Spinal cord (tissue), 10 donors: ENCODE measurements at places on chromosomes 6 and 20.

DNA sequence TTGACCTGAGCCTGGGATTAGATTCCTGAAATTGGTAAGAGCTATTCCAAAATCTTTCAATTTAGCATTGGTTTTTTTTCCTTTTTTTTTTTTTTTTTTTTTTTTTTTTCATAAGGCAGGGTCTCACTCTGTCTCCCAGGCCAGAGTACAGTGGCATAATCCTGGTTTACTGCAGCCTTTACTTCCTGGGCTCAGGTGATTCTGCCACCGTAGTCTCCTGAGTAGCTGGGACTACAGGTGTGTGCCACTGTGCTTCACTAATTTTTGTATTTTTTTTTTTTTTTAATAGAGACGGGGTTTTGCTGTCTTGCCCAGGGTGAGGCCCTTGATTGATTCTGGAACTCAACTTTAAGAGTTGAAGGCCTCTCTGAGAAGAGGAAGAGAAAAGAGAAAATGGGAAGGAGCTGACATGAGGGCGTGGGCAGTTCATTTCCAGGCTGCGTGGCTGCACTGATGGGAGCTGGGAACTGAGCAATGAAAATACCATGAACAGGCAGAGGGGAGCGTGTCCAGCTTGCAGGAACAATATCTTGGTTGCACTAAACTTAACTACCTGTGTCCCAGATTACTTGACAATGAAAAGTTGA, 24.6 kb downstream of the KDM1B start:
- H3K4me3 ChIP-seq = no peak overlapping the region
- DNase-seq = no peak
- no peaks in the 10 kb centered on the region for H3K27me3 ChIP-seq
- no peaks in the 10 kb centered on the region for H3K4me1 ChIP-seq
- H3K36me3 ChIP-seq = peaks cover 4% of the 10 kb centered on the region
- no peak overlapping the region for H3K27ac ChIP-seq

- no peaks in the 10 kb centered on the region for H3K4me1 ChIP-seq
- no peak overlapping the region for H3K4me3 ChIP-seq
- no peak overlapping the region for H3K27ac ChIP-seq
- H3K27me3 ChIP-seq = no peaks in the 10 kb centered on the region
- DNase-seq = no peak
These were observed 117.5 kb downstream of the KCNQ5 start for GRCh38 chr6:72739368-72739779.

DNA sequence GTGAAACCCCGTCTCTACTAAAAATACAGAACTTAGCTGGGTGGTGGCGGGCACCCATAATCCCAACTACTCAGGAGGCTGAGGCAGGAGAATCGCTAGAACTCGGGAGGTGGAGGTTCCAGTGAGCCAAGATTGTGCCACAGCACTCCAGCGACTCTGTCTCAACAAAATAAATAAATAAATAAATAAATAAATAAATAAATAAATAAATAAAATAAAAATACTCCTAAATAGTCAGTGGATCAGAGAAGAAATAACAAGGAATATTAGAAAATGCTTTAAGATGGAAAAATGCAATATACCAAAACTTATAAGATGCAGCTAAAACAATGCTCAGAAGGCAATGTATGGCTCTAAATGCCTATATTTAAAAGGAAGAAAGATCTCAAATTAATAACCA, 39.0 kb upstream of the SASH1 start:
- DNase-seq = no peak
- H3K4me1 ChIP-seq = no peaks in the 10 kb centered on the region
- no peak overlapping the region for H3K27ac ChIP-seq
- H3K4me3 ChIP-seq = no peak overlapping the region

DNA sequence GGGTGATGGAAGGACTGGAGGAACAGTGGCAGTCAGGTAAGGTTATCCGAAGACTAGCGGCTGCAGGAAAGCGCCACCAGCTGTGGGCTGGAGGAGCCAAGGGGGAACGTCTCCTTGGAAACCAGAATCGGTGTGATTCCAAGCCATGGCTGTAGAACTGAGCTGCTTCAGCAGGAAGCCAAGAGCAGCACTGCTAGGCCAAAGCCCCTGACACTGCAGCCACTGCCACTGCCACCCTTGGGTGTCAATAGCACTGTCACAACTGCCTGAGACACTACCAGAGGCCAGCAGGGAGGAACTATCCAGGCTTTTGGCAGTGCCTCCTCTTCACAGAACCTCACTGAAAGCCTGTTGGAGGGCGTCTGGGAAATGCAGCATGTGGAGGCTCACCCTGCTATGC, 289.6 kb upstream of the SUPT3H start:
- H3K27ac ChIP-seq = no peak overlapping the region
- no peak for DNase-seq
- no peak overlapping the region for H3K4me3 ChIP-seq
- H3K36me3 ChIP-seq = no peaks in the 10 kb centered on the region

DNA sequence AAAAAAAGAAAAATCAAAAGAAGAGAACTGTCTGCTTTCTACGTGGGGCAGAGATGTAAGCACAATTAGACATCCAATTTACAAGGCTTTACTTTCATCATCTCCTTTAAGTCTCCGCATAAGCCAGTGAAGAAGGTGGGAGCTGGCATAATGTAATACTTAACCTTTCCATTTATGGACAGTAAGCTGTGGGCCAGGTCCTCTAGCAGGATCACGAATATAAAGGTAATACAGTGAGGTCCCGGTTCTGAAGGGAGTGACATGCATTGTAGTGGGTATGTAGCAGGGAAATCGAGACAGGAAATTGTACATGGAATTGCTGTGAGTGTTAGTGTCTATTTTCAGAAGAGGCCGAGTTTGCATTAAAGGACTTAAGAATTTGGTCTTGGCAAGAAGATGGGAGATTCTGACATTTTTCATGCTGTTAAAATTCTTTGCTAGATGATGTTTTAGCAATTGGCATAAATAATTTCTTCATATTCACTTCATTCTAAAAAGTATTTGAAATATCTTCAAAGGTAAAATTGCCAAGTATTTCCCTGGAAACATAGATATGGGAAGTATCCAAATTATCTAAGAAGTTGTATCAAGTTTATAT, 20.4 kb upstream of the POPDC3 start:
- DNase-seq = no peak
- no peaks in the 10 kb centered on the region for H3K27me3 ChIP-seq
- H3K4me3 ChIP-seq = no peak overlapping the region
- H3K36me3 ChIP-seq = no peaks in the 10 kb centered on the region

- H3K4me1 ChIP-seq = no peaks in the 10 kb centered on the region
These were observed 102.5 kb downstream of the CD24 start for GRCh38 chr6:106872049-106872448.

DNA sequence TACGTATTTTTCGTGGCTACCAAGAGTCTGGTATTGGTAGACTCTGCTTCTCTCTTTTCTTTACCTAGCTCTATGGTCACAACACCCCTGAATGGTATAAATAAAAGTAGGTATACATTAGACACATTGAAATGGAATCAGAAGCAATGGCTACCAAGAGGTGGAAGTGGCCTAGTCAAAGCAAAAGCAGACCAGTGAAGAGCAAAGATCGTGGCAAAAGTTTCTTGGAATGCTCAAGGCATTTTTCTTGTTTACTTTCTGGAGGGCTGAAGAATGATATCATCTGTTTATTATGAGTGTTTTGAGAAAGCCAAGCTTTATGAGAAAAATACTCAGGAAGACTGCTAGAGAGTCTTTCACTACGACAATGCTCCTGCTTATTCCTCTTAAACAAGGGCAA, 28.6 kb upstream of the MOCS1 start:
- no peaks in the 10 kb centered on the region for H3K27me3 ChIP-seq
- no peak overlapping the region for H3K4me3 ChIP-seq
- H3K27ac ChIP-seq = no peak overlapping the region
- H3K36me3 ChIP-seq = no peaks in the 10 kb centered on the region
- no peaks in the 10 kb centered on the region for H3K4me1 ChIP-seq

GRCh38 chr6:21295506-21296240, 297.9 kb upstream of the SOX4 start:
- no peaks in the 10 kb centered on the region for H3K36me3 ChIP-seq
- DNase-seq = no peak
- H3K27me3 ChIP-seq = no peaks in the 10 kb centered on the region
- no peaks in the 10 kb centered on the region for H3K4me1 ChIP-seq
- no peak overlapping the region for H3K27ac ChIP-seq

GRCh38 chr6:34536251-34536958, 19.7 kb downstream of the SPDEF start:
- H3K27me3 ChIP-seq = no peaks in the 10 kb centered on the region

DNA sequence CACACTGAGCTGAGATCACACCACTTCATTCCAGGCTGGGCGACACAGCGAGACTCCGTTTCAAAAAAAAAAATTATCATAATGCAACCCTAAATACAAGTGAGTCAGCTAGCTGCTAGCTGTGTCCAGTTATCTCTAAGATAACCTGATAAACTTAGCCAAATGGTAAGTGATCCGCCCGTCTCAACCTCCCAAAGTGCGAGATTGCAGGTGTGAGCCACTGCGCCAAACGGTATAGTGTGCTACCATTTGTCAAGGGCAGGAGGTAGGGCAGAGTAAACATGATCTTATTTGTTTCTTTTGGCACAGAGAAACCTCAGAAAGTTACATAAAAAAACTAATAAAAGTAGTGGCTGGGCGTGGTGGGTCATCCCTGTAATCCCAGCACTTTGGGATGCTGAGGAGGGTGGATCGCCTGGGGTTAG, 4.7 kb upstream of the C6orf132 start:
- H3K27ac ChIP-seq = no peak overlapping the region
- no peak overlapping the region for H3K4me3 ChIP-seq
- no peaks in the 10 kb centered on the region for H3K36me3 ChIP-seq
- H3K4me1 ChIP-seq = peaks cover 7% of the 10 kb centered on the region
- DNase-seq = no peak

- H3K27me3 ChIP-seq = no peaks in the 10 kb centered on the region
- no peak overlapping the region for H3K4me3 ChIP-seq
- no peak overlapping the region for H3K27ac ChIP-seq
- no peak for DNase-seq
These were observed 23.6 kb upstream of the THEMIS start for GRCh38 chr6:127924440-127924839.

GRCh38 chr6:95517568-95517967, 59.8 kb upstream of the MANEA start:
- H3K27ac ChIP-seq = no peak overlapping the region
- no peaks in the 10 kb centered on the region for H3K4me1 ChIP-seq
- no peaks in the 10 kb centered on the region for H3K27me3 ChIP-seq
- no peaks in the 10 kb centered on the region for H3K36me3 ChIP-seq
- H3K4me3 ChIP-seq = no peak overlapping the region
- DNase-seq = no peak

GRCh38 chr20:23132293-23132929, 46.3 kb upstream of the CD93 start:
- no peaks in the 10 kb centered on the region for H3K36me3 ChIP-seq
- H3K4me1 ChIP-seq = peaks cover 11% of the 10 kb centered on the region
- H3K27me3 ChIP-seq = no peaks in the 10 kb centered on the region
- no peak overlapping the region for H3K4me3 ChIP-seq
- no peak overlapping the region for H3K27ac ChIP-seq
- DNase-seq = no peak

- no peak for DNase-seq
- H3K4me3 ChIP-seq = no peak overlapping the region
- no peaks in the 10 kb centered on the region for H3K36me3 ChIP-seq
- H3K27ac ChIP-seq = no peak overlapping the region
- H3K27me3 ChIP-seq = no peaks in the 10 kb centered on the region
These were observed 40.7 kb downstream of the MAP3K5 start for GRCh38 chr6:136751522-136751956.

DNA sequence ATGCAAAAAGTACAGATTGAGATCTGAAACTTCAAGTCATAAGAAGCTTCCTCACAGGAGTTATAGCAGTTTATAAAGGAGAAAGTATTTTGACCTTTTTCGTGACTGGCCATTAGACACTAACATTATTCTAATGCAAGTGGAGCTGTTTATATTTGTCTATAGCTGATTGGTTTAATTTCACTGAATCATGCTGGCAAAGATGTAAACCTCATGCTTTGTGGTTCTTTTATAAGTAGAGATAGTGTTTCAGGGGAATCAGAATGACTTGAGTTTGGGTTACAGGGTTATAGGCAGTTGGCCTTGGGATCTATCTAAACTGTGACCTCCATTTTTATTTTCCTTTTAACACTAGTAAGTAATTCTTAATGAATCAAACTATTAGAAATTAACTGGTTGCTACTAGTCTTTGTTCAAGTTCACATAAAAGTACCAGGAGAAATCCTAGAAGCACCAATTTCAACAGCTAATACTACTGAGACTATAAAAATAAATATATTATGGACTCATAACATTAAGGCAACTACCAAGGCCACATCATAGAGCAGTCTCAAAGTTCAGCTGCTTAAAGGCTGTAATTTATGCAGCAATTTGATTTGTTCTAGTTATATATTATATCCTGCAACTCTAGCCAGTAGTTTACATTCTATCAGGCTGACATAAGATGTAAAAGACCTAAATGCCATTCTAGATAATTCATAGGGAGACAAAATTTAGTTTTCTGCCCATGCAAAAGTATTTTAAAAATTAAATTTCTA, 94.0 kb downstream of the RNGTT start:
- H3K27me3 ChIP-seq = no peaks in the 10 kb centered on the region
- H3K36me3 ChIP-seq = no peaks in the 10 kb centered on the region
- H3K4me1 ChIP-seq = no peaks in the 10 kb centered on the region
- H3K4me3 ChIP-seq = no peak overlapping the region
- H3K27ac ChIP-seq = no peak overlapping the region

DNA sequence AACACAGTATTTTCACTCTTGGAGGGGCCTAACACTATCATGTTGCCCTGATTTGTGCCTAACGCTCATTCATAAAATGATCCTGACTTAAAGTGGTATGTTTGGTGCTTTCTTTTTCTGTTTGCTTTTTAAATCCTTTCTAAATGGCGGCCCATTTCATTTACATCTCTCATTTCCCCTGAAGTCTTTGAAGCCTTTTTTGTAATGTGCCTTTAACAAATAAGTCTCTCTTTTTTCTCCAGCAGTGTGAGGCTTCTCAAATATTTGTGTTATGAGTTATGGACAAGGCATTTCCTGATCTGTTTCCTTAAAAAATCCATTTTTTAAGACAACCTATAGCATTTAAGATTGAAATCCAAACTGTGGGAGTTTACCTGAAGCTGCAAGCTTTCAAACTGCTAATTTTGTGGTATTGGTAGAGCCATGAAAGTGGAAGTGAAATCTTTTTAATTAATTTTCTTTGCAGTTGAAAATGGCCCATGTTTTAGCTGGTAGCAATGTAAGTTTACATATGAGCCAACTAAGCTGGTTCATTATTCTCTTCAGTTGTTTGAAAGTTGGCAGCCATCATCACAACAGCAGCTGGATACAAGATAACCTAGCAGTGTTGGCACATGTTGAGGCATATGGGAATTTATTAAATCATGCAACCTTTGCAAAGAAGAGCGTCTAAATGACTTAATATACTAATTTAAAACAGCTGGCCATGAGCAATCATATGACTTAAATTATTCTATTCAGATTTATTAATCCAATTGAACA, 469.7 kb downstream of the CDKAL1 start:
- H3K4me3 ChIP-seq = no peak overlapping the region
- no peak overlapping the region for H3K27ac ChIP-seq
- no peaks in the 10 kb centered on the region for H3K36me3 ChIP-seq

DNA sequence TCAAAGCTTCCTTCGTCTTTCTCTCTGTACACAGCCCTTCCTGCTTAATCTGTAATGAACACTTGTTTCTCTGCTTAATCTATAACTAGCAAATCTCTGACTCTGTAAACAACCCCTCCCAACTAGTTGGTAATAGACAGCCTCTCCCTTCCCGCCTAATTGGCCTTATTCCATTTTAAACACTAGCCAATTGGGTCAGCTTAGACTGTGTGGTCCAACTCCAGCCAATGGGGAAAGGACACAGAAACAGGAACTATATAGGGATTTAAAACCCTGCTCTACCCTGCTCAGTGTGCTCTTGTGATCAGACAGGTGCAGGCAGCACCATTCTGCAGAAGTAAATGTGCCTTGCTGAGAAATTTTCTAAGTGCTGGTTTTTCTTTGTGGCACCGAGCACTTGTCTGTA, 18.5 kb downstream of the CHD6 start:
- peaks cover 3% of the 10 kb centered on the region for H3K4me1 ChIP-seq
- H3K36me3 ChIP-seq = no peaks in the 10 kb centered on the region
